Effector CD4-positive, alpha-beta T cell (primary cell): ENCODE measurements at places on chromosomes 4 and X.

DNA sequence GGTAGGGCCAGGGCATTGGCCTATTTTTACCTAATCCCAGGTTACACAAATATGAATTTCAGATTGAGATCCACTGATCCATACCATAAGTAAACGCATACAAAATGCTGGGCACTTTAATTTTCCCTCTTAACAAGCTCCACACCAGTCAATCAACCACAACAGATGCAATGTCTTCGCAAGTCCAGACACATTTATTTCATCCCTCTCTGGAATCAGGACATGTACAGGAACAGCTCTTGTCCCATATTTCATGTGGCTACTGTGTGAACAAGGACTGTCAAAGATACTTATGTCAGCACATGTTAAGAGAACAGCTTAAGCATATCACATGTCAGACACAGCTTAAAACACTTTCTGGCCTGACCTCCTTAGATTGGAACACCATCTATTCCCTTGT is 145.9 kb downstream of the PPP3CA start:
- no peak for DNase-seq

DNA sequence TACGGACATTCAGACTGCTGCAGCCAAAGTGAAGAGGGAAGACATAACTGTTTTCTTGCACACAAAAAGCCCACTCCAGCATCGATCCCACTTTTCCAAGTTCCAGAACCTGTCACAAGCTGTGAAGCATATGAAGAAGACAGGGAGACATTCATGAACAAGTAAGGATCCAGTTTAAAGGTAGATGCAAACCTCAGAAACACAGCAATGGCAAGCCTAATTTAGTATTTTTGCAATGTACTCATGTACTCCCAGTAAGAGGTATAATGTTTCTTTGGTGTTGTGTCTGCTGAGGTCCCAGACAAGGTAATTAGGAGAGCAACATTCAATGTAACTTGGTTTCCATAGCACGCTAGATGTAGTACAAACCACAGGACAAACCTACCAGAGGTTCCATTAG is 4.6 kb downstream of the AFP start:
- no peak for DNase-seq

- DNase-seq = no peak
Measured at GRCh38 chr4:142378179-142378578, 467.9 kb downstream of the INPP4B start.

- no peak for DNase-seq
Measured at GRCh38 chr4:82823062-82823461, 24.5 kb upstream of the SCD5 start.

- DNase-seq = no peak
Measured at GRCh38 chrX:78331708-78332107, 4.3 kb upstream of the CYSLTR1 start.

- no peak for DNase-seq
Measured at GRCh38 chr4:58502839-58503238, 1392.7 kb upstream of the IGFBP7 start.
